ENCODE measurements at places on chromosomes 16 and 17.

DNA sequence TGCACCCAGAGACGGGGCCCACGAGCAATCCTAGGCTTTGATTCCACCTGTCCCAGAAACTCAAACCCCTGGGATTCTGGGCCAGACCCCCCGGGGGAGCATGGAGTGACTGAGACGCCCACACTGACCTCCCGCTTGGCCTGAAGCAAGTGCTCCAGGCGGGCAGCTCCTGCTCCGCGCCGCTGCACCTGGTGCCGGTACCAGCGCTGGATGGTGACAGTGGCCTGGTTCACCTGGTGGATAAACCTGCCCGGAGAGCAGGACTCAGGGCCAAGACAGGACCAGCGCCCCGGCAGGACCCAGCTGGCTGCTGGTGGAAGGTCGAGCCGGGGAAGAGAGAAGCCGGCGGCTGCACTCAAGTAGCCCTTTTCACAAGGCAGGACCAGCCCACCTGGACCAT, 22.6 kb downstream of the CEP131 start:
- no peak for DNase-seq

GRCh38 chr17:49471089-49471683, 23.9 kb upstream of the NGFR start:
- no peak for DNase-seq

GRCh38 chr17:70610161-70610560, 440.8 kb downstream of the KCNJ2 start:
- DNase-seq, result no peak

GRCh38 chr17:50154604-50155003, 4.1 kb upstream of the PPP1R9B start:
- no peak for DNase-seq

DNA sequence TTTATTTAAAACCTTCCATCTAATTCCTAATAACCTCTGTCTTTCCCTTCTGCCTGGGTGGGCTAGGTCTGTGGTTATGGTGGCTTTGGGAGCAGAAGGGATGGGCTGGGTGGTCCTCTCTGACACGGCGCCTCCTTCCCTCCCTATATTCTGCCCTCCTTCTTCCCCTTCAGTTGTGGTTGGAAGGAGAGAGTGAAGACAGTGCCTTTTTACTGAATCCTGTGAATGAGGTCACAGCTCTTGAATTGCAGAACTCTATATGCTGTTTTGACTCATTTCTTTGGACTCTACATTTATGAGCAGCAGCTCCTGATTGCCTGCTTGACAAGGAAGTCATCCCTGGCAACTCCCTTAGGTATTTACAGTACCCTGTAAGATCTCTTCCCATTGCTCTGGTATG, 256.0 kb upstream of the ELAC2 start:
- no peak for DNase-seq

DNA sequence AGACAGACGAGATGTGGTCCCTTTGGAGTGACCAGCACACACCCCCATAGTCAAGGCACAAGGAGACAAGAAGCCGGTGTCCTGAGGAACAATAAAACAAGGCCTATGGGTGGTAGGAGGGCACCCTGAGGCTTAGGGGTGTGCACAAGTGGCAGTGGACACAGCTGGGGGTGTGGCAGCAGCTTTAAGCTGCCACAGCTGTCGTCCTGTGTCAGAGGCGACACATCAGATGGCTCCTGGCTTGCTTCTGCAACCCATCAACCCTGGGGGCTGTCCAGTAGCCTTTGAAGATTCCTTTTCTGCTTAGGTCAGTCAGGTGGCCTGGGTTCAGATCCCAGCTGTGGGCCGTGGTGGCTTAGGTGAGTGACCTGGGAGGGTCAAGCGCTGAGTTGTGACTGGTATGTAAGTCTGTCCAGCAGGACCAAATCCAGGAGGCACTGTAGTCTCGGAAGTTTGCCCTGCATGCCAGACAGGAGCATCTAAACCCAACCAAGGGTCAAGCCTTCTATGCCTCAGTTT, 15.8 kb downstream of the DRC3 start:
- no peak for DNase-seq

- DNase-seq, result no peak
Measured at GRCh38 chr17:8051831-8052230, 13.0 kb downstream of the ALOX15B start.

- DNase-seq, result no peak
Measured at GRCh38 chr17:55436224-55437158, 14.9 kb upstream of the MMD start.

GRCh38 chr17:80689129-80689619, 144.5 kb downstream of the RPTOR start:
- no peak for DNase-seq

GRCh38 chr17:35116845-35117244, 2.8 kb downstream of the RAD51D start:
- DNase-seq, result no peak

DNA sequence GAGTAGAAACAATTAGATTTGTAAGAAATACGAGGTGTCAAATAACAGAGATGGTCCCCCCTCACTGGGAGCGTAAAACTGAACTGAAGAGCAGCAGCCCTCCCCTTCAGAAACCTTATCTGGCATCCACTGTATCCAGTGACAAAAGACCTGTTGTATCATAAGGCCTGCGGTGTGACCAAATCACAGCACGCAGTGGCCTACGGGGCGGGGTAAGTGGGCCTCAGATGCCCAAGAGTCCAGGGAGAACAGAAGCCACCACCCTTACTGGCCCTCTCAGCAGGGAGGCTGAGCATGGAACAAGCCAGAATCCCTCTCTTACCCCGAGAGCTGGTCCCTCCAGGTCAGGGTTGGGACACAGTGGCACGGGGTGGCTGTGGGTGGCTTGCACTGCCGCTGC, 5.5 kb downstream of the JMJD6 start:
- DNase-seq, result no peak

GRCh38 chr16:53768167-53768566, 64.2 kb downstream of the FTO start:
- no peak for DNase-seq

DNA sequence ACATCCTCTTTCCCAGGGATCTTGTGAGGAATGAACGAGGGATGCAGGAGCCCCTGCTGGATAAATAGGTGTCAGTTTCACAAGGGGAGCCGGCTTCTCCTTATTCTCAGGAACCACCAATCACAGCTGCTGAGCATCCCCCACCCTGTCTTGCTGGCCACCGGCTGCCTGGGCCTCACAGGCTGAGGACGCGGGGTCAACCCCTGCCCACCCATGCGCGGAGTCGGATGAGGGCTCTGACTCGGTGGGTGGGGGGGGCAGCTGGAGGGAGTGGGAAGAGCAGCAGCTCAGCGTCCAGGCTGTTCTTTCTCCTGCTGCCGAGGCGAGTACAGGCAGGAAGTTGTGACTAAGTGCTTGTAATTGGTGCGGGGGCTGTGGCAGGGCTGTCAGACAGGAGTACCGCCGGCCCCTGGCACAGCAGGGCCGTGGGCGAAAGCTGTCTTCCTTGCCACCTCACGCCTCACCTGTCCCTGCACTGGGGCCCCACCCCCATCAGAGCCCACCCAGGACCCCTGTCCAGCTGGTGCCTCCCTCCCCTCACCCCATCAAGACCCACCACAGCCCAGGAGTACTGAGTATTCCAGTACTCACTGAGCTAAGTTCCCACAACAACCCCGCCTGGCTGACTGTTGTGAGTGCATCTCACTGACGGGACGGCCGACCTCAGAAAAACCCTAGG, 11.0 kb upstream of the DPEP1 start:
- peak; percentile 88 for DNase-seq

GRCh38 chr17:80389011-80389995, 25.7 kb upstream of the ENDOV start:
- DNase-seq, result no peak

DNA sequence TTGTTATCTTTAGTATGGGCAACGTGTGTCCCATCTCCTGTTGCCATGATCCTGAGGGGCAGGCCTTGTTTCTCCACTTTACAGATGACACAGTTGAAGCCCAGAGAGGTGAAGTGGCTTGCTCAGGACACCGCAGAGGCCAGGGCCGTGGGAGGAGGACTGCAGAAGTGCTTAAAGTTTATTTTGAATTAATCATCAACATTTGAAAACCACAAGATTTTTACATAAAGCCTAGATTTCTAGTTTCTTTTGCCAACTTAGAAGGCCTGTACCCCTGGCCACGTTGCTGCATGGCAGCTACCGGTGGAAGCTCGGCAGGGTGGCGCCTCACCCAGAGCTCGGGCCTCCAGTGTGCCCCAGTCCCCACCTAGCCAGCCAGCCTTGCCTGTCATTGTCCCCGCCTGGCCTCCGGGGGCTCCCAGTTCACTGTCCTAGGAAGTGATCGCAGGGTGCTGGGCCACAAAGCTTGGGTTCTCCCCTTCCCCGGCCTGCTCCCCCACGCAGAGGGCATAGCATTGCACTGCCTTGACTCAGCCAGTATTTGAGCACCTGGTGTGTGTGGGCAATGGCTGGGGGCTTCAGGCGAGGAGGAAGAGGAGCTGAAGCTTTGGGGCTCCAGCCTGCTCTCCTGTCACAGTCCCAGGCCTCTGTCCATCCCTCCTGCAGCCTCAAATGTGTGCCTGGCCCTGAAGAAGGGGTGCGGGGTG, 14.8 kb upstream of the ADCY7 start:
- peak; percentile 84 for DNase-seq

- no peak for DNase-seq
Measured at GRCh38 chr16:50036426-50036825, 11.4 kb downstream of the CNEP1R1 start.

DNA sequence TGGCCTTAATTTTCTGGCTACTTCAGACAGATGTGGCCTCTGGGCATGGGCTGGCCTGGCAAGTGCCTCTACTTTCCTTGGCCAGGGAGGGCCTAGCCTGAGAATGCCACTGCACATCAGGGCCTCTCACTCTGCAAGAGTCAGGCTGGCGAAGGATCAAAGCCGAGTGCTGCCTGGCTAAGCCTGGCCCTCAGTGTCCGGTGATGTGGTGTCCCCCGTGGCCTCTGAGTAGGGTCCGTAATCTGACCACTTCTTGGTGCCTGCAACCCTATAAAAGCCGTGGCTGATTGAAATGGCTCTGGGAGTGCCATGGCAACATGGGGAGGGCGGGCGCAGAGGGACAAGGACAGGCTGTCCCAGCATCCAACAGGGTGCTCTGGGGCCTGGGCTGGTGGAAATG, 30.2 kb downstream of the TBX4 start:
- no peak for DNase-seq

- no peak for DNase-seq
Measured at GRCh38 chr17:43092901-43093300, 32.3 kb downstream of the BRCA1 start.

DNA sequence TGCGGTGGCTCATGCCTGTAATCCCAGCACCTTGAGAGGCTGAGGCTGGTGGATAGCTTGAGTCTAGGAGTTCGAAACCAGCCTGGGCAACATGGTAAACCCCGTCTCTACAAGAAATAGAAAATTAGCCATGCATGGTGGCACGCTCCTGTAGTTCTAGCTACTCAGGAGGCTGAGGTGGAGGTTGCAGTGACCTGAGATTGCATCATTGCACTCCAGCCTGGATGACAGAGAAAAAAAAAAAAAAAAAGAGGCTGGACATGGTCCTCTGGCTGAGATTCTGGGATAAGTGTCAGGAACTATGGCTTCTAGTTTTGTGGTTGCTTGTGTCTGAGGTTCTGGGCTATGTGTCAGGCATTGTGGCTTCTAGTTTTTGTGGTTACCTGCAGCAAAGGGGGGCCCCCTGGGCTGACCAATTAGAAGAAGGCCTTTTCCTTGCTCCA, 7.0 kb downstream of the KSR1 start:
- DNase-seq, result no peak

GRCh38 chr17:69501591-69502468, 87.3 kb downstream of the MAP2K6 start:
- DNase-seq, result peak; percentile 13

DNA sequence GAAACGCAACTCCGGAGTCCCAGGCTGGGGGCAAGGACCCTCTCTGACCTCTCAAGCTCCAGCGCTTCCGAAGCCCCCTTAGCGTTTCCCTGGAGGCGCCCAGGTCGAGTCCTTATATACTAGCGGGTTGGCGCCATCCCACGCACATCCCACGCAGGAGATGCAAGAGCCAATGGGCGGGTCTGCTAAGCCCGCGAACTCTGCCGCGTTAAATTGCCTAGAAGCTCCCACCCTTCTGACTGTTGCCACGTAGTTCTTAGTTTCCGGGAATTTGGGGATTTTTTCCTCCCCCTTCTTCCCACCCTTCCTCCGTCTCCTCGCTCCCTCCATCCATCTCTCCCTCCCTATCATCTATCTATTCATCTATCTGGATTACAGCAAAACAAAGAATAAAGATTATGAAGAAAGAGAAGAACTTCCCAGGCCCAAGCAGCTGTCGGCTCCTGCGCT, at the start of gene SLFN11:
SLFN11 (minus strand) TSS at position 88 of the 450 bp plus-strand sequence. CDS start 9,814 bp downstream, outside the sequence.
- DNase-seq, result peak; percentile 68

DNA sequence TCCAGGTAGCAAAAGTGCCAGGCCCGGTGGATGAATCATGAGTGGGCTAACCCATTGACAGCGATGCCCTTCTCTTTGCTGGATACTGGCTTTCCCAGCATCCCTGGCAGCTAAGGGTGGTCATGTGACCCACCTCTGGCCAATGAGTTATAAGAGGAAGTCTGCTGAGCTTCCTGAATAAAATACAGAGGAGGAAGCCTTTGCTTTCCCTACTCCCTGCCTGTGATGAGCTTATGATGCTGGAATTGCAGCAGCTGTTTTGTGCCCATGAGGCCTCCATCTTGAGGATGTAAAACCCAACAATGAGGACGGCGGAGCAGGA, 15.0 kb upstream of the ATP2A3 start:
- peak; percentile 13 for DNase-seq

Data from HT1080 (cell line).